ENCODE measurements at places on chromosomes 1 and 21. TPM values are rescaled to one million over a fixed set of nuclear protein-coding genes. Genes with fewer than 3 reads are reported as not detected.

WDR64 gene
- not detected for total RNA-seq

GRCh38 chr1:204031098-204031710, 41.7 kb upstream of the SOX13 start:
- H3K27ac ChIP-seq: no peak overlapping the region
- no peak for DNase-seq
- H3K4me3 ChIP-seq: no peak overlapping the region
- no peaks in the 10 kb centered on the region for H3K4me1 ChIP-seq

DNA sequence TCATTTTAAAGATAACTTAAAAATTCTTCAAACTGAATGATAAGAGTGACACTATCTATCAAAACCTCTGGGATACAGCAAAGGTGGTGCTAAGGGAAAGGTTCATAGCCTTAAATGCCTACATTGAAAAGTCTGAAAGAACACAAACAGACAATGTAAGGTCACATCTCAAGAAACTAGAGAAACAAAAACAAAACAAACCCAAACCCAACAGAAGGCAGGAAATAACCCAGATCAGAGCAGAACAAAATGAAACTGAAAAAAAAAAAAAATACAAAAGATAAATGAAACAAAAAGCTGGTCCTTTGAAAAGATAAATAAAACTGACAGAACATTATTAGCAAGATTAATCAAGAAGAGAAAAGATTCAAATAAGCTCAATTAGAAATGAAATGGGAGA, 6.8 kb downstream of the ODF2L start:
- no peaks in the 10 kb centered on the region for H3K27me3 ChIP-seq
- H3K36me3 ChIP-seq: no peaks in the 10 kb centered on the region
- no peak for DNase-seq
- no peak overlapping the region for H3K4me3 ChIP-seq

- no peak for DNase-seq
- H3K27ac ChIP-seq: no peak overlapping the region
- H3K36me3 ChIP-seq: no peaks in the 10 kb centered on the region
- H3K4me3 ChIP-seq: no peak overlapping the region
- no peaks in the 10 kb centered on the region for H3K27me3 ChIP-seq
Observed at GRCh38 chr1:204725821-204726448, 40.4 kb upstream of the LRRN2 start.

DNA sequence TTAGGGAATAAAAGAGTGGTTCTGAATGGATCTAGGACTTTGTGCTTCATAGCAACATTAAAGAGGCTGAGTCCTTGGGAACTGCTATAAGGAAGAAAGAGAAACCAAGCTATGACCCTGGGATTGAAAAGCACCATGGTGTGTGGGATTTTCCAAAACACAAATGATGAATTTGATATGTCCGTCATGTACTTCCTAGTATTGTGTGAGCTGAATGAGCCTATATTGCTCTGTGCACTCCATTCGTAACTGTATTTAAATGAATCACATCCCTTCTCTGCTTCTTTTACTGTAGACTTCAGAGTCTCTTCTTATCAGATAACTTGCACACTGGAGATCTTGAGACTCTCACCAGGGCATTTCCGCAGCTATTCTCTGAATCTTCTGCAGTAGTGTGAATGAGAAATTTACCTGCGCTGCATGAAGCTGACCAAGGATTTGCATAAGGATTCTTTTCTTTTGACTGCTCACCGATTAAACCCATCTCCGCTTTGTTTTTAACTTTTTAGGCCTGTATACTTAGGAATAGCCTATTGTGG, 23.1 kb upstream of the OR10J4 start:
- H3K27me3 ChIP-seq: no peaks in the 10 kb centered on the region
- H3K4me3 ChIP-seq: no peak overlapping the region
- DNase-seq: no peak

RNU1-2 gene
- under 0.01 TPM for total RNA-seq

DNA sequence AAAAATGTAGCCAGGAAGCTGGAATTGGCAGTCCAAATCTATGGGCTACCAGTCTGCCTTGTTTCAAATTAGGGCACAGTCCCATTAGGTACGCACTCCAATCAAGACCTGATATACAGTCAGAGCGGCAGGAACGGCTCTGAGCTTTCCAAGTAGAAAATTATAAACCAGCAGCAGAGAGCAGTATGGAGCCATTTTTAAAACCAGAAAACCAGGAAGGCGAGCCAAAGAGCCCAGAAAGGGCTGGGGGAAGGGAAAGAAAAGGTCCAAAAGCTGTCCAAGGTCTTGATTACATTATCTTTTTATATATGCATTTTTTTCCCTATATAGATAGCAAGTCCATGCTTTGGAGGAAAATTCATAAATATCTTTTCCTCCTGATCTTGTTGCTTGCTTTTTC, 719.0 kb downstream of the RWDD3 start:
- no peak overlapping the region for H3K4me3 ChIP-seq
- no peaks in the 10 kb centered on the region for H3K4me1 ChIP-seq
- no peak for DNase-seq
- H3K27me3 ChIP-seq: no peaks in the 10 kb centered on the region
- no peak overlapping the region for H3K27ac ChIP-seq
- no peaks in the 10 kb centered on the region for H3K36me3 ChIP-seq

ESPN gene
- 0.67 TPM for total RNA-seq

GRCh38 chr1:115300087-115300876, 37.8 kb downstream of the NGF start:
- H3K4me1 ChIP-seq: no peaks in the 10 kb centered on the region
- H3K27ac ChIP-seq: no peak overlapping the region
- H3K27me3 ChIP-seq: no peaks in the 10 kb centered on the region
- no peak for DNase-seq

GRCh38 chr1:38818175-38818976, 41.2 kb downstream of the RRAGC start:
- peaks cover 14% of the 10 kb centered on the region for H3K27me3 ChIP-seq
- H3K4me3 ChIP-seq: no peak overlapping the region
- H3K4me1 ChIP-seq: peaks cover 11% of the 10 kb centered on the region
- no peaks in the 10 kb centered on the region for H3K36me3 ChIP-seq
- DNase-seq: peak; percentile 9
